ENCODE measurements at places on chromosomes 3 and 15.

DNA sequence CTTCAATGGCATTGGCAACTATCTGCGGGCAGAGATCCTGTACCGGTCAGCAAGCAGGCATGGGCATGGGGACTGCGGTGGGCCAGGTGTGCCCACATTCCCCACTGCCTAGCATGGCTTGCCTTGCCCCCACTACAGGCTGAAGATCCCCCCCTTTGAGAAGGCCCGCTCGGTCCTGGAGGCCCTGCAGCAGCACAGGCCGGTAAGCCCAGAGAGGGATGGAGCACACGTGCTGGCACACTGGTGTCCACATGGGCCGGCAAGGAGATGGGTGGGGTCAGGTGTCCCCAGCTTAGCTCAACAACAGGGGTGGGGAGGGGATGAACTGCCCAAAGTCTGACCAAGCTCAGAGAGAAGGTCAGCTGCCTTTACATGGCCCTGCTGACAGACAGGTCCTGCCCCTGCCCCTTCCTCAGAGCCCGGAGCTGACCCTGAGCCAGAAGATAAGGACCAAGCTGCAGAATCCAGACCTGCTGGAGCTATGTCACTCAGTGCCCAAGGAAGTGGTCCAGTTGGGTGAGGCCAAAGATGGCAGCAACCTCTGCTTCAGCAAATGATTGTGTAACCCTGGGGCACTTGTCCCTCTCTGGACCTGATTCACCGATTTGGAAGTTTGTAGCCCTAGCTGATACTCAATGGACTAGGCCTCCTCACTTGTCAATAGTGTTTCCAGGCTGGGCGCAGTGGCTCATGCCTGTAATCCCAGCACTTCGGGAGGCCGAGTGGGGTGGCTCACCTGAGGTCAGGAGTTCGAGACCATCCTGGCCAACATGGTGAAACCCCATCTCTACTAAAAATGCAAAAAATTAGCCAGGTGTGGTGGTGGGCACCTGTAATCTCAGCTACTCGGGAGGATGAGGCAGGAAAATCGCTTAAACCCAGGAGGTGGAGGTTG, 5.6 kb downstream of the NEIL1 start:
- DNase-seq: no peak

GRCh38 chr3:168884353-168884903, 779.1 kb downstream of the MECOM start:
- no peak for DNase-seq

GRCh38 chr15:75672646-75673425, 25.1 kb downstream of the SNX33 start:
- DNase-seq: no peak

DNA sequence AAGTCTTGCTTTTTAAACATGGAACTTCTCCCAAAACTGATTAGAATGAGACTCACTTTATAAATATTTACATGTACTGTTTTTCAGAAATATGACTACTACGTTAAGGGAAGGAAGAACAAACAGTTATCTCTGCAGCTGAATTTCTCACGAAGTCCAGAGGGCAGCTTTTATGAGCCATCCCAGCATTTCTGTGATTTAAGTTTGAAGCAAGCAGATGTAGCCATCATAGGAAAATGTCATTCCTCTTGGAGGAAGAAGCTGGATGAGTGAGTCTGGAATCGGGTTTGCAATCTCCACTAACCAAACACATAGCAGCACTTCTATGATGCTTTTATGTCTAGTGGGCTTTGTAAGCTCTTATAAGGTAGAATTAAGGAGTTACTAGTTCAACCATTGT, 53.7 kb downstream of the SCN11A start:
- no peak for DNase-seq

- no peak for DNase-seq
These were observed 20.0 kb upstream of the CMTM7 start for GRCh38 chr3:32371461-32372212.

DNA sequence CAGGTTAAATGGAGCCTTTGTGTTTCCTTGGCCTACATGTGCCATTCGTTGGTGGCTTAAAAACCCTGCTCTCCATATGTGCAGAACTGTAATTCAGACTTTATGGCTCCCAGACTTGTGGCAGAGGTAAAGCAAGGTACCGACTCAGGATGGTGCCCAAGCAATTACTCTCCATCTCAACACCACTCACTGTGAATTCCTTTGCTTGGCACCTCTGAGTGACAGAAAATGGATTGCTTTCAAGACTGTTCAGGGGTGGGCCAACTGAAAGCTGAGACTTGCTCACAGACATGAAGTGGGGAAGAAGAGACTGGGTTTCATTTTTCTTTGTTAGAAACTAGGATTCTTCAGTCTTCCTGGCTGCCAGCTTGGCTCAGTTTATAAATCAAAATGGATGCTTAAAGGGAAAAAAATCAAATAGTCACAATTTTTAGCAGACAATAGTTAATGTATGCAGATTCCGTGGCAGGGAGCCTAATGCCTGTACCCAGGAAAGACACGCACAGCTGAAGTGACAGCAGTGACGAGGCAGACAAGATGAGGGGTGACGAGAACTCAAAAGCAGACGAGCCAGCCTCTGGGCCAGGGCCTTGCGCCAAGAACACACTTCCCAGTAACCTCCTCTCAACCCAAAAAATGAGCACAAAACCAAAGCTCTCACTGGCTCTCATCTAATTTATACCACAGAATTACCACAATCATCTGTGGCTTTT, 207.9 kb upstream of the SLC2A2 start:
- DNase-seq: no peak

DNA sequence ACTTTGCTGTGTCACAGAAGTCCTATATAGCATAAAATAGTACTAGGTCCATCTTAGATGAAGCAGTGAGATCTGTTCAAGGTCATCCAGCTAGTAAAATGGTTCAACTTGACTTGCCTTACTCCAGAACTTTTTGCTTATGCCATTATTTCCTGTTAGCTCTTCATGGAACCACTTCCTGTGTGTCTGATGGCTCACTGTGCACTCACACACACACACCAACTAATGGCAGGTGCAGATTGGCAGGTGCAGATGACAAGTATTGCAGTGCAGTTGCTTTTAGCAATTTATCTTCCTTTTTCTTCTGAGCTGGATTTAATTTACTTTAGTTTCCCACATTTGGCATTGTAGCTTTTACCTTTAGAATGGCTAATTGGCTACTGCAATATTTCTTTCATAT, 29.8 kb downstream of the GOLGA8S start:
- DNase-seq: no peak

DNA sequence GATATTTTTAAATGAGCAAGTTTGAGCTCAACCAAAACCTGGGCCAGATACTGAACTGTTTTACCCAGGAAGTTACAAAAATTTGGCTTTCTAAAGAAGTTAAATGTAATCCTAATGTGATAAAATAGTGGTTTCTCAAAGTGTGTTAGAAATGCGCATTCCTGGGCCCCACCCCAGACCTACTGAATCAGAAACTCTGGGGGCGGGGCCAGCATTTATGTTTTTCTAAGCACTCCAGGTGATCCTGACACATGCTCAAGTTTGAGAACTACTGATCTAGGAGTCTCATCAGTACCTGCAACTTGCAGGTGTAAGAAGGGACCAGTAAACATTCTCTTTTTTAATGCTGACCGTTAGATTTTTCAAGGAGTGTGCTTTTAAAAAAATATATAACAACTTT, 190.6 kb downstream of the VPS13C start:
- no peak for DNase-seq

- no peak for DNase-seq
These were observed 12.0 kb upstream of the CTXND1 start for GRCh38 chr15:80264031-80264430.

GRCh38 chr15:40398413-40398873, 7.2 kb upstream of the IVD start:
- DNase-seq: no peak

- no peak for DNase-seq
These were observed 294.0 kb upstream of the ATP10A start for GRCh38 chr15:26157081-26157480.

DNA sequence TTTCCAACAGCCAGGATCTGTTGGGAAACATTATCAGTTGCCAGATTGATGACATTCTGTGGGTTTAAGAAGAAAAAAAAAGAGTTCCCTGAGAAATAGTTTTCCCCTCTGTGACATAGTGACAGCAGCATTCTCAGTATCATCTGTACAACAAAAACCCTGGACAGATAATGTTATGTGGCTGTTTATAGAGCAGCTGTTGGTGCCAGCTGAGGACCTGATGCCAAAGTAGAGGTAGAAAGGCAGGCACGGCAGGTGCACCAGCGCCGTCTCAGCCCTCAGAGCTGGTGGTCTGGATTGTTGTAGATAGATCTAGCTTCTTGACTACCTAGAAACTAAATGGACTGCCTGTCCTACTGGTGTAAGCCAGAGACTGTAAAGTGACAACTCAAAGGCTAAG, 56.2 kb upstream of the FILIP1L start:
- DNase-seq: no peak

DNA sequence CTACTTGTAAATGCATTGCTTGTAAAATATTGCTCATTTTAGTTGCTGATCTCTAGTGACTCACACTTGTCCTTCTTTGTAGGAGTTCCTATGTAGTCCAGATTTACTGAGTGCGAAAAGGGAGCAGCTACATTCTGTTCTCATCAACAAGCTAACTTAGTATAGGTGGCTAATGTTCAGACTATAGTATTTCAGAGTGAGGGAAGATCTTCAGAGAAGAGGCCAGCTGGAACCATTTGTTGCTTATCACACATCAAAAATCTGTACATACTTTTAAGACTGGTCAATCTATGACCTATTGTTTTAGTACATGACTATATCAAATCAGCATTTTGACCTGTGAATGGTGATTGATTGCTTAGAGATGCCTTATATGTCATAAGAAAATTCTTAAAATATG, 71.3 kb upstream of the THSD4 start:
- DNase-seq: no peak

DNA sequence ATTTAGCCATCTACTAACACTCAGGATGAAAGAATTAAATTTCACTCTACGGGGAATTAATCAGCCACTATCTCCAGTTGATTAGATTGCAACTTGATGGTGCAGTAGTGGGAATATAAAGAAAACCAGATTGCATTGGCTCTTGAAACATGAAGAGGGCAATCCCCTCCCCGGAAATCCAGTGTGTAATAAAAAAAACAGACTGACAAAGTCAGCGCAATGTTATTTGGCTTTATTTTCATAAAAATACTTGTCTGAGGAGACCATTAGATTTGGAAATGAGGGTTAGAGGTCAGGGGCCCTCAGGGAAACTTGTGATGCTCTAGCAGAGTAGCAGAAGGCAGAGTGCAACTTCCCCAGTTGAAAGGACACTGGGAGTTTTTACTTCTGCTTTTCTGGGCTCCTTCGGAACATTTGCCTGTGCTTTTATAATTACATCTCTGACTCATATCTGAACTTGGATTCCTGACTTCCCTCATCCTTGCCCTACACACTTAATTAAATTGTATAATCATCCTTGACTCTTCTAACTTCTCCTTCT, 326.8 kb downstream of the TUSC7 start:
- no peak for DNase-seq

DNA sequence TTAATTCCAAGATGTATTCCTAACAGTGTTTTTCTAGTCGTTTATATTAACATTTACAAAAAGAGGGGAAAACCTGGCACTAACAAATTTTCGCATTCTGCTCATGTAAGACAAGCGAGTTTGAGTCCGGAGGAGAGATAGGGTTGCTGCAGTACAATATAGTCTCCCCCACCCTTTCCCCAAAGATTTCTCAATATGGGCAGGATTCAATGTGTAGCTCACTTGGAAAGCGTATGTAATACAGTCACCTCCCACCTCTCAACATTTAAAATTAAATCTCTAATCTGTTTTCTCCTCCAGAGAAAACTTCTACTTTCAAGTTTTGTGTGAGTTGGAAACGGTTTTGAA, 57.9 kb downstream of the CMSS1 start:
- DNase-seq: no peak

- DNase-seq: no peak
These were observed 26.6 kb downstream of the USP50 start for GRCh38 chr15:50519740-50520425.

- DNase-seq: no peak
These were observed 80.4 kb downstream of the TGFBR2 start for GRCh38 chr3:30686799-30687198.

GRCh38 chr3:23624305-23624704, 181.4 kb upstream of the UBE2E1 start:
- no peak for DNase-seq

- DNase-seq: no peak
These were observed 689.9 kb downstream of the TUSC7 start for GRCh38 chr3:117399311-117400078.

GRCh38 chr15:92492551-92493115, 99.0 kb downstream of the ST8SIA2 start:
- DNase-seq: no peak

- DNase-seq: no peak
These were observed 74.0 kb downstream of the RBMS3 start for GRCh38 chr3:29354894-29355293.

DNA sequence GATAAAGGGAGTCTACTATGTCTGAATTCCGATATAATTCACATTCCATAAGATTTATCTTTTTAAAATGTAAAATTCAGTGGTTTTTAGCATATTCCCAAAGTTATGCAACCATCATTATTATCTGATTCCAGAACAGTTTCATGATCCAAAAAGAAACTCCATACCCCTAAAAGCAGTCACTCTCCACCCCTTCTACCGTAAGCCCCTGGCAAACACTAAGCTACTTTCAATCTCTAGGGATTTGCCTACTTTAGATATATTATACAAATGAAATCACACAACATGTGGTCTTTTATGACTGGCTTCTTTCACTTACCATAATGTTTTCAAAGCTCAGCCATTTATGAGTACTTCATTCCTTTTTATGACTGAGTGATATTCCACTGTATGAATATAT, 65.6 kb downstream of the TMEM212 start:
- DNase-seq: no peak

GRCh38 chr15:23422946-23423708, 23.9 kb downstream of the GOLGA6L2 start:
- DNase-seq: no peak

Measured in activated naive CD4-positive, alpha-beta T cell (primary cell).